Activated T-cell treated with anti-CD3 and anti-CD28 coated beads, Interleukin-2, amount 50 U/mL, for 1 hour (primary cell): ENCODE measurements at places on chromosomes 12 and 14.

GRCh38 chr12:91225316-91225715 lies 42.7 kb upstream of the DCN start:
- DNase-seq, result no peak

GRCh38 chr14:100741966-100742365 lies 15.3 kb downstream of the DLK1 start:
- DNase-seq, result no peak

DNA sequence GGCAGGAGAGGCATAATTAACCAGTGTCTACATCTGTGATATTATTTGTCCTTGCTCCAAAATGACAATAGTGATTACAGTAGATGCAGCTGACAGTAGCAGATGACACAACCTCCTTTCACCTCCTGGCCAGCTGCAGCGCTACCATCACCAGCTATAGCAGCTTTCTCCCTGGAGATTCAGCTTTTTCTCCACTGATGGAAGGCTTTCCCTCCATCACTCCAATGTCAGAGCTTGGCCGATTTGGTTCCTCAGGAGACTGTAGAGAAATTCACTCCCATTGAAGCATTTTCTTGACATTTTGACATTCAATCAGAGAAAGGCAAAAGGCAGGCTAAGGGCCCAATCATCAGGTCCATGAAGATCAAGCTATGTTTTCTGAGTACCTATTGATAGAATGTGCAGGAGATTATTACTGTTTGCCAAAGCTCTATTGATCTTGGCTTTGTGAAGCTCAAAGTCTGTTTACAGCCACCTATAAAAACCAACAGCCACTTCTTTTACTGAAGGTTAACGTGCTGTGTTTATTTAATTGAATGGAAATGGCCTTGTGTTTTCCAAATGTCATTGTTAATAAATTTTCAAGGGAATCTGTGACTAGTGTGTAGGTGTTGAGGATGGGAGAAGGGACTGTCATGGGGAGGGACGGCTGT lies 785.1 kb downstream of the DIO2 start:
- no peak for DNase-seq

DNA sequence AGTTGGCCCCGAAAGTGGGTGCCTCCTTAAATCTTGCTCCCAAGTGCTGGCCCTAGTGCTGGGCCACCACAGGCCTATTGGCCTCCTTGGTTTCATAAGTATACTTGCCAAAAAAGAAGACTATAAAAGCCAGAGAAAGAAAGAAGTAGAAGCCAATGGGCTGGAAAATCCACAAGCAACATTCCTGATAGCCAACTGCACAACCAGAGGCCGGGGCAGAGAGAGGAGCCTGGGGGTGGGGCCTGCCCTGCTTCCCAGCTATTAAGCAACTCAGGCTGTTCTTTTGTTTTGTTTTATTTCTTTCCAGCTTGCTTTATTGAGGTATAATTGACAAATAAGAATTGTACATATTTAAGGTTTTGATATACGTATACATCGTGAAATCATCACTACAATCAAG lies 177.2 kb upstream of the NTF3 start:
- no peak for DNase-seq

- DNase-seq, result no peak
Observed at GRCh38 chr12:13472690-13473089, 276.2 kb downstream of the EMP1 start.

GRCh38 chr14:98599082-98599481 lies 672.9 kb downstream of the BCL11B start:
- no peak for DNase-seq

DNA sequence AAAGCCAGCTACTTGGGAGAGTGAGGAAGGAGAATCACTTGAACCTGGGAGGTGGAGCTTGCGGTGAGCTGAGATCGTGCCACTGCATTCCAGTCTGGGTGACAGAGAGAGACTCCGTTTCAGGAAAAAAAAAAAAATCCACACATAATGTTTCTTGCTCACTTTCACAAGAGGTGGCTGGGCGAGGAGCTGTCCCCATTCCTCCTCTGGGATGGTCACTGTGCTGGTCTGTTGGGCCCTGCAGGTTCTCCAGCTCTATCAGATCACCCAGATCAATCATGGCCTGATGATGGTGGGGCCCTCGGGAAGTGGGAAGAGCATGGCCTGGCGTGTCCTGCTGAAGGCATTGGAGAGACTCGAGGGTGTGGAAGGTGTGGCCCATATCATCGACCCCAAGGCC lies 47.3 kb downstream of the DYNC1H1 start:
- no peak for DNase-seq

DNA sequence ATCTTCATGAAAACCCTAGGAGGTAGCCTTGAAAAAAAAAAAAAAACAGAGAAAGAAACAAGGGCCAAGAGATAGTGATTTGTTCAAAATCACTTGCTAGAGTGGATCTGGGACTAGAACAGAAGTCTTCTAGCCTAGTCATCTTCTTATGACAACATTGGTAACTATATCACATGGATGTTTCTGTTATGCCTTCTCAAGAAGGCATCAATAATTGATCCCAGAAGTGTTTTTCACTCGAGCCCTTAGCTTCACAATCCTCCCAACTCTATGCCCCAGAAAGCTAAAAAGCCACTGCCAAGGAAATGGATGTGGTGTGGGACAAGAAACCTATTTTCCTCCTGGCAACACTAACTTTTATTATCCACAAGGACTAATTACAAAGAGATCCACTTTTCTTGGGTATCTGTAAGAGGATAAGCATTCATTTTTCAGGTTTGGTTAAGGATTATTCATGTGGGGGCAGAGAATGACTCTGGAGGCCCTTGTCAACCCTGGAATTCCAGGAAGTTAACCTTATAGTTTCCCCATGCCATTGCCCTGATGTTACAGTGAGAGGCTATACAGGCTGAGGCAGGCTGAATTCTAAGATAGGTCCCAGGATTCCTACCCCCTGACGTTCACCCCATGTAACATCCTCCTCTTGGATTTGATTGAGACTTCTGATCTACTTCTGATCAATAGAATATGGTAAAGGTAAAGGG lies 67.7 kb upstream of the CPM start:
- DNase-seq, result no peak

- DNase-seq, result no peak
Observed at GRCh38 chr12:66925083-66925482, 246.2 kb upstream of the GRIP1 start.
